ENCODE measurements at places on chromosomes 7 and 10.

- DNase-seq, result no peak
These were observed 5.0 kb upstream of the ATP6V0E2 start for GRCh38 chr7:149868623-149869290.

DNA sequence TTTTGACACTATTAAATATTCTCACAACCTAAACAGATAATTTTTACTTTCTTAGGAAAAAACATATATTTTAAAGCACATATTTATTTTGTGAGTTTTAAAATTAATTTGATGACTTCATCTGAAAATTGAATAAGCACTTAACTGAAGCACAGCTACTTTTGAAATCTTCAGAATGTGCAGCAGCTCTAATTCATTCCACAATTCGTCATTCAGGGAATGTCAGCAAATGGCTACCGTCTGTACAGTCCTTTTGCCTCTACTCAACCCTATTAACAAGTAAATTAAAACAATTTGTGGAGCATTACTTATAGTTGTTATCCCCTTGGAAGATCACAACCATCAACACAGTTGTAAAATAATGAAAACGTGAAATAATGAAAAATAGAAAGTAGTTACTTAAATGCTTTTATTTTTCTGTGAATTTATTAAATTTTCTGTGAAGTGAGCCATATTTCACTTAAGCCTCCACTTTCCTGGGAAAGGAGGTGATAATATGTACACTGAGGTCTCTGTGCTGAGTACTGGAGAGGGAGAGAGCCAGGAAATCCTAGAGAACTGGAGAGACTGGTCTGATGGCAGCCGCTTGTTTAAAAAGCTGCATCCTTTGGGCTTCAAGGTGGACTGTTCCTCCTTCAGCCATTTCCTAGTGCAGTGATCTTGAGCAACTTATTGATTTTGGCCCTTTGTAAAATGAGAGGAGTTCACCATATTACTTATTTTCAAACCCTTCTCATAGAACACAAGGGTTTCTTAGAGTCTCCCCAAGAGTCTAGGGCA, 70.6 kb downstream of the REEP3 start:
- peak; percentile 27 for DNase-seq

GRCh38 chr7:69882269-69882668, 284.0 kb downstream of the AUTS2 start:
- DNase-seq, result no peak

- no peak for DNase-seq
These were observed 32.2 kb downstream of the KCNH2 start for GRCh38 chr7:150945853-150946420.

- peak; percentile 44 for DNase-seq
These were observed 39.1 kb downstream of the GOLGA7B start for GRCh38 chr10:97888641-97889262.
